ENCODE measurements at places on chromosomes 5 and 9. TPM values are rescaled to one million over a fixed set of nuclear protein-coding genes. Genes with fewer than 3 reads are reported as not detected.

SOHLH1 gene
- not detected for total RNA-seq

DROSHA gene
- 79.2 TPM for total RNA-seq

PRRX2 gene
- 0.25 TPM for total RNA-seq

PRR16 gene
- 1.2 TPM for total RNA-seq

COL23A1 gene
- total RNA-seq: 0.49 TPM

MGAT4B gene
- 70.3 TPM for total RNA-seq

LCN9 gene
- total RNA-seq: not detected

NR2F1 gene
- total RNA-seq: 36.1 TPM

GHR gene
- 1.7 TPM for total RNA-seq

TMEFF1 gene
- total RNA-seq: 38.4 TPM

ADAMTS16 gene
- 1.5 TPM for total RNA-seq

AFAP1L1 gene
- 5.2 TPM for total RNA-seq

SH2D3C gene
- total RNA-seq: 5.4 TPM

JAKMIP2 gene
- total RNA-seq: 49.7 TPM

FOXD4 gene
- total RNA-seq: 0.74 TPM

DNAI1 gene
- total RNA-seq: 0.25 TPM

CER1 gene
- not detected for total RNA-seq

BRINP1 gene
- total RNA-seq: 26.1 TPM

LCN1 gene
- total RNA-seq: not detected

FGD3 gene
- total RNA-seq: 18.7 TPM

SPATA31C1 gene
- not detected for total RNA-seq

ZFYVE16 gene
- total RNA-seq: 41.1 TPM

HMGXB3 gene
- 19.2 TPM for total RNA-seq

GRM6 gene
- under 0.01 TPM for total RNA-seq

TAF11L5 gene
- not detected for total RNA-seq

ARL14EPL gene
- not detected for total RNA-seq

CYSTM1 gene
- 2.7 TPM for total RNA-seq

OTULINL gene
- 15.5 TPM for total RNA-seq

ROPN1L gene
- 2.0 TPM for total RNA-seq

DPYSL3 gene
- total RNA-seq: 925 TPM

PIP5K1B gene
- 4.9 TPM for total RNA-seq

LMBRD2 gene
- 56.8 TPM for total RNA-seq

CDH10 gene
- 53.4 TPM for total RNA-seq

BHMT2 gene
- total RNA-seq: 0.25 TPM

SLC34A1 gene
- total RNA-seq: not detected

F2RL1 gene
- total RNA-seq: 2.2 TPM

Data from temporal lobe (tissue), 4 donors.